ENCODE measurements at places on chromosomes 1 and 21.

- no peak for DNase-seq
These were observed 3.7 kb downstream of the PGBD5 start for GRCh38 chr1:230422221-230422981.

- DNase-seq: peak; percentile 38
These were observed 7.6 kb downstream of the DR1 start for GRCh38 chr1:93353286-93353685.

GRCh38 chr1:29441916-29442668 lies 205.8 kb downstream of the PTPRU start:
- DNase-seq: no peak

DNA sequence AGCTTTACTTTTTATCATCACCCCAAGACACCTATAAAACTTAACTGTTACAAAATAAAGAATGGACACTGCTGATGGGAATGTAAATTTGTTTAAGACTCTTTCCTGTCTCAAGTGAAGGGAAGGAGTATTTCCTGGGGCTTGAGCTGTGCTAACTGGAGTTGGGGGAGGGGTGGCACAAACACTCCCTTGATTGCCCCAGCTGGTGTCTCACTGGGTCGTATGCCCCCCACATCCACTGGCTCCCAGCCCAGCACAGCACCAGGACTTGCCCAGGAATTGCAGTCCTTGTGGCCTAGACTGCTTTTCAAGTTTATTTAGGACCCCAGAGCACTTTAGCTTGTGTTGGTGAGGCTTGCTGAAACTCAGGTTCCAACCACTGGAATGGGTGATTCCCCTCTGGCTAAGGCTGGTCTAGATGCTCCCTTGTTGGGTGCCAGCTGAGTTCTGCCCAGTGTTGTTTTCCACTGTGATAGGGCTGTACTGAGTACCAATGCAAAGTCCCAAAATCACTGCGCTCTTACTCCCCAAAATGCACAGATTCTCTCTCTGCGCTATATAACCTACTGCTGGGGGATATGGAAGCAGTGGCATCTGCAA lies 49.1 kb upstream of the DR1 start:
- no peak for DNase-seq

DNA sequence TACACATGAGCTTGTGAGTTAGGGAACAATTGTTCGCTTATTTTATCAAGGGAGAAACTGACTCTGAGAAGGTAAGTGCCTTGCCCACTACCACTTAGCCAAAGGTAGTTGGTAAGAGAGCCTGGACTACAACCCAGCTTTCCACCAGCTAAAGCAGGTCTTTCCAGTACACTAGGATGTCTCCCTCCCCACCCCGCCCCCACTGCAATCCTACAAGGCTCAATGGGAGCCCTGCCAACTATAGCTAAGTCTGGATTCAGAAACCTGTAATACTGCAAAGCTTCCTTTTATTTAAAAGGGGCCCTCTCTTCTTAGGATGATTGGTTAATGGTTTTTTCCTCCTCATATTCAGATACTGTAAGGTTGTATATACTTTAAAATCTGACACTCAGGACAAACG lies 102.0 kb upstream of the C8B start:
- no peak for DNase-seq

DNA sequence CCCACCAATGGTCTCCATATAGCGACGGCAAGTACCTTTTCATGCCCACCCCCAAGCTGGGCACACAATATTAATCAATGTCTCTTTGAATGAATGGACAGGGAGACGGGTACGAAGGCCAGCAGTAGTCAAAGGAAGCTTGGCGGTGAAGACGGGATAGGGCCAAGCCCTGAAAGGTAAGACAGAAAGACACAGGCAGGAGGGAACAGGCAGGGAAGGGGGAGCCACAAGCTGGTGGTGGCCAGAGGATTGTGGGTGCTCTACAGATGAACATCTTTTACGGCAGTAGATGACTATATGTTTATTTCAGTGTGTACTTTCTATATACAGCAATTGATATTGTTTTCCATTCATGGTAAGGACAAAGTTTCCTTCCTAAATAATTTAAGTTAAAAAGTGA lies 16.3 kb downstream of the CAPZB start:
- DNase-seq: no peak

- no peak for DNase-seq
These were observed 22.7 kb upstream of the PIK3CD start for GRCh38 chr1:9628541-9629444.

- DNase-seq: no peak
These were observed 1.1 kb upstream of the DMBX1 start for GRCh38 chr1:46488343-46489168.

- DNase-seq: no peak
These were observed 48.4 kb downstream of the LTN1 start for GRCh38 chr21:28944296-28944695.

DNA sequence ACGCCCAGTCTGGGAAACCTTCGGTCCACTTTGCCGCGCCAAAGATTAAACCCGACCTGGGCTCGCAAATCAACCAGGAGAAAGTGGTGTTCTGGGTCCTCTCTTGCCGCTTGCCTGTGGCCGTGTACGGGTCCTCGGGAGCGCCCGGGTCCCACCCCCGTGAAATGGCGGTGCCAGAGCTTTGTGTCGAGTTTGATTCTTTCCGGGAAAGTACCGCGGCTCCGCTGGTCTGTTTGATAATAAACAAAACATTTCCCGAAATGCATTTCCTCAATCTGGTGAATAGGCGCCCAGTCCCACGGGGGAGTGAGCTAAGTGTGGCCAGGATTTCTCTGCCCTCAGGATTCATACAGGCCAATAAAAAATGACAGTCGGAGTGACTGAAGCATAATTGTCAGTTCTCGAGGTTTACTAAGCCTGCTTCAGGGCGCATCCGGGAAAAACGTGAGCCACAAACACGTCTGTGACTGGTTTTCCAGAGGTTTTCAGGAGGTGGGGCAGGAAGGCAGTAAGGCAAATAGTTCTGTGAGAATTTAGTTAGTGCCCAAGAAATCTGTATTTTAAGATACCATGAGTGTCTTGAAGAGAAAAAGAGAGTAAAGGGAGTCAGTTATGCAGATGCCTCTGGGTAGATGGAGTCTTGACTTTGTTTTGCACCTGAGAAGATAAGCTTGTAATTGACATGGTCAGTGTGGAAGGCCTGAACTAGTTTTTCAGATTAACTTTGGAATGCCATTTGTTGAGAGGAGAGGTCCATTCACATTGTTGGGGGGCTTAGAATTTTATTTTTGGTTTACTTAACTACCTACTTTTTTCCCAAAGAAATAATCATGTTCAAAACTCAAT lies 675 bp downstream of the IFNAR1 start:
- DNase-seq: peak; percentile 16

DNA sequence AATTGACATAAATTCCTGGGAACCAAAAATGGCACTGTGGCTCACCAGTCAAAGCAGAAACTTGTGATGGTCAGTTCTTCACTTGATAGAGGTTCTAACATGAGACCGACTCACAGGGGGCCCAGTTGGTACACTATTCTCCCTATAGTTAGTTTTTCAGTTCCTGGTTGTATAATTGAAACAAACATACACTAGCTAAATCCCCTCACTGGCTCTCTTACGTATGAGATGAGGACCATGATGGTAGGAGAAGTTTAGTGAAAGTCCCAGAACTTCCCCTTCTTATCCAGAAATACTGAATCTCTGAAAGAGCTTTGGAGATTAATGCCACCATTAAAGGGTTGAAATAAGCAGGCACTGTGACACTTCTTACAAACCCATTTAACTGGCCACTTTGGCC lies 2.8 kb upstream of the S100B start:
- no peak for DNase-seq

DNA sequence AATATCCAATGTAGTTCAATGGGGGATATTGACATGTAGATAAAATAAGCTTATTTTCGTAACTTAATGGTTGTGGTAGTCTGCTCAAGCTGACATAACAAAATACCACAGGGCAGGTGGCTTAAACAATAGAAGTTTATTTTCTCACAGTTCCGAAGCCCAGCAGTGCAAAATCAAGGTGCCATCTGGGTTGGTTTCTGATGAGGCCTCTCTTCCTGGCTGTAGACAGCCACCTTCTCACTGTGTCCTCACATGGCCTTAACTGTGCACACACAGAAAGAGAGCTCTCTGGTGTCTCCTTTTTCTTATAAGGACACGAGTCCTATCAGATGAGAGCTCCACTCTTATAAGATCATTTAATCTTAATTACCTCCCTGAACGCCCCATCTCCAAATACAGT lies 64.8 kb upstream of the IPO9 start:
- no peak for DNase-seq

DNA sequence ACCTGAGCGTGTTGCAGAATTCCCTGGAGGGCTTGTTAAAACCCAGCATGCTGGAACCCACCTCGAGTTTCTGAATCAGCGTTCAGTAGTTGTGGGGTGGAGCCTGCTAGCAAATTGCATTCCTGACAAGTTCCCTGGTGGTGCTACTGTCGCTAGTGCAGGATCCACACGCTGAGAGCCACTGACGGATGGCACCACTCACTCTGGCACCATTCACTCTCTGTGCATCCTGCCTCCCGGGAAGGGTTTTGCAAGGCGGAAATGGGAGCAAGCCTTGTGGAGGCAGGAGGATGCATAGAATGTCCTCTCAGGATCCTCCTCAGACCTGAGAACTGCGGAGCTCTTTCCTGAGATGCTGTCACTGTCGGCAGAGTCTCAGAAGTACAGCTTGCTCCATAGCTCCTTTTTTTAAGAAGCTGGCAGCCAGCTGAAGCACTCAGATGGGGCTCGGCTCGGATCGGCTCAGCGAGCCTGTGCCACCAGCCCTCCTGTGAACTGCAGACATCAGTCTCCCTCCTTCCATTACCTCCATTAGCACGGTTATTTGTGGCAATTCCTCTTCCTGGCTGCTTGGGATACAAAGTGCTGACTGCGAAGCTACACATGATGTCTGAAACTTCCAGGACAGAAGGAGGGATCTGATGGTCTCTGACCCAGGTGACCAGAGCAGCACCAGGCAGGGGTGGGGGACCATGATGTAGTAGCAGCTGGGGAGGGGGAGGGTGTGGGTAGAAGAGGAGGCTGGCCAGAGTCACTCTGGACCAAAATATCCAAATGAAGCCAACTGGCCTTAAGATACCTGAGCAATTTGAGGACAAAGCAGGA lies 89.6 kb downstream of the C1orf94 start:
- DNase-seq: no peak

GRCh38 chr1:80341021-80341420 lies 1334.5 kb upstream of the ADGRL4 start:
- no peak for DNase-seq

- no peak for DNase-seq
These were observed 192.4 kb downstream of the TGFBR3 start for GRCh38 chr1:91693557-91693956.

- DNase-seq: no peak
These were observed 517 bp downstream of the LRIG2 start for GRCh38 chr1:113073479-113073950.

- no peak for DNase-seq
These were observed 231.0 kb downstream of the SLC35F3 start for GRCh38 chr1:234135501-234135900.

GRCh38 chr1:42945164-42945563 lies 13.5 kb downstream of the SLC2A1 start:
- DNase-seq: no peak

DNA sequence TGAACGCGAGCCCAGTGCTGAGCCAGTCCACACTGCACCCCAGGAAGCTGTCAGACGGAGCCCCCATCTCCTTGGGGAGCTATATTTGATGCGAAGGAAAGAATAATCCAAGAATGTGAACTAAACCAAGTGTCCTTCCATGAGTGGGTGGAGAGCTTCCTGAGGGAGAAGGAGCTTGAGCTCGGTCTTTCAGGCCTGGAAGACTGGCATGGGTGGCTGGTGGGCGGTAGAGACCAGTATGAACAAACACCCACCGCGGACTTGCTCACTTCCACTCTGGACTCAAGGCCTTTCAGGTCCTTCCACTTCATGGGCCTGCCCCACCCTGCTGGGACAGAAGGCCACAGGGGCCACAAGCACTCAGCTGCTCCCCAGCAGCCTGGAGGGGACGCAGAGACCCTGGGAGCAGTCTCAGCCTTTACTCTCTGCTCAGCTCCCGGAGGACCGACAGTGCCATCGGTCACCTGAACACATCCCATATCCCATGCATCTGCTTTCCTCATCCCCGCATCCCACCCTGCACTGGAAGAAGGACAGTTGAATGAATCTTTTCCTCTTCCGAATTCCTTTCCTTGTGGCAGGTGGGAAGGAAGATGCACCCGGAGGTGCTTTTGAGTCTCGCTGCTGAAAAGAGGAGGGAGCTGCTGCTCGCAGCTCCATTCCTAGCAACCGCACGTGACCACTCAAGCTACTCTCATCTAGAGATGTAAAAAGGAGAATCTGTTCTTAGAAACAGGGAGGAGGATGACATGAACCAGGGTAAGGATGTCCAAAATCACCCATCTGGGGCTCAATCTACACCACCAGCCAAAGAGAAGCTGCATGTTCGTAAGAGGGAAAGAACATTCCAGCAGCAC lies 92.3 kb downstream of the PGBD5 start:
- no peak for DNase-seq

DNA sequence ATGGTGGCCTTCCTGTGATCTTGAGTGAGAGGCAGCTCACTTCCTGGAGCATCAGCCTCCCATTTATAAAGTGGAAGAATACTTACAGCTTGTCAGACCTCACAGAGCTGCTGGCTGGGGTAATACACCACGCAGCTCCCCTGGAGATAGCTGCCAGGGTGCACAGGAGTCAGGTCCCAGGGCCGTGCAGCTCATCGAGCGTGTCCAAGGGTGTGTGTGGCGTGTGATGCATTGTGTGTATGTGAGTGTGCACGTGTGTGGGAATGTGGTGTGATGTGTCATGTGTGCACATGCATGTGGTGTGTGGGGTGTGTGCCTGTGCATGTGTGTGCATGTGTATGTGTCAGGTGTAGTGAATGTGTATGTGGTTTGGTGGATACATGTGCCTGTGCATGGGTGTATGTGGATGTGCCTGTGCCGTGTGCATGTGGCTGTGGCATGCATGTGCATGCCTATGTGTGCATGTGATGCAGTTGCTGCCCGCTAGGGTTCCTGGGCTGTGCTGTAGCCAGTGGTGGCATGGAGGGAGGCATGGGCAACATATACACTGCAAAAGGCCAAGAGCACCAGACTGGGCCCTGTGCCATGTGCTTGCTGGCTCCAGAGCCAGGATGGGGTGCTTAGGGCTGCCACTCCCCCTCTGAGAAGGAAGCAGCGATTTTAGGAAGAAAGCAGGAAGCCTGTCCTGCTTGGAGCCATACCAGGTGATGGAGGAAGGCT lies 24.6 kb downstream of the WNT3A start:
- DNase-seq: no peak

DNA sequence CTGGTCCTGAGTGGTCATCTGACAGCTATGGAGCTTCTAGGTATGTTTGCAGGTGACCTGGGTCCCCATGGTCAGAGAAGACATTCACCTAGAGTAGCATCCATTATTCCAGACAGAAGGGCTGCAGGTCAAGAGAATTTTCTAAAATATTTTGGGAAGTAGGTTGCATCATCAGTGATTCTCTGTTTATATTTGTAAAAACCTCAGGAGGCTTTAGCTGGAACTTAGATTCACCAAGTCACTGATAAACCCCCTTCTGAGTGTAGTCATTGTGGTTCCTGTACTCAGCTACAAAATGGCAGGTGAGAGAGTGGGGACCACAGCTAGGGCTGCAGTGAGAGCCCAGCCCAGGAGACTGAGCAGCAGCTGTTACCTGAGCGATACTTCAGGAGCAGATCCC lies 78.6 kb downstream of the ABCA4 start:
- no peak for DNase-seq

GRCh38 chr1:177020851-177021589 lies 143.5 kb downstream of the ASTN1 start:
- DNase-seq: no peak

- DNase-seq: no peak
These were observed 1.2 kb downstream of the PLA2G4A start for GRCh38 chr1:186829686-186830587.

Data from fibroblast of skin of left quadriceps (primary cell).